ENCODE measurements at places on chromosomes 2 and 18. TPM values are rescaled to one million over a fixed set of nuclear protein-coding genes. Genes with fewer than 3 reads are reported as not detected.

- no peak overlapping the region for H3K27ac ChIP-seq
- H3K4me1 ChIP-seq, result peaks cover 13% of the 10 kb centered on the region
- no peaks in the 10 kb centered on the region for H3K36me3 ChIP-seq
- DNase-seq, result no peak
- no peak overlapping the region for H3K4me3 ChIP-seq
Observed at GRCh38 chr2:225764346-225764745, 364.8 kb downstream of the NYAP2 start.

- H3K4me1 ChIP-seq, result no peaks in the 10 kb centered on the region
- no peak for DNase-seq
- H3K27ac ChIP-seq, result no peak overlapping the region
Observed at GRCh38 chr18:22841840-22842239, 91.3 kb upstream of the RBBP8 start.

DNA sequence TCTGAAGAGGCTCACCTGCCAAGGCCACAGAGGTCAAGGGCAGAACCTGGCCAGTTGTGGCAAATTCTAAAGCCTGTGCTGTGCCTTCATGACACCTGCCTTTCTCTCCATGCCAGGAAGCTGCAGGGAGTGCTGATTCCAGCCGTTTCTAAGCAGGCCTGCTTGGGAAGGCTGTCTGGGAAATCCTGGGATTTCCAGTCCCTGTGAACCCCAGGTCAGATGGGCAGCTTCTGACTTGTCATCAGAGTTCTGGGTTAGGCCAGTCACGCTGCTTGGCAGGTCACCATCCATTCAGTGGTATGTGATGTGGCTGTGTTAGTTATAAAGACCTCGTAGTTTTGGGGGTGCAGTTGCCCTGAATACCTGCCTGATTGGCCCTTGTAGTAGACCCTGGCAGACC is 70.7 kb upstream of the ALPP start:
- DNase-seq, result no peak
- no peak overlapping the region for H3K27ac ChIP-seq
- H3K27me3 ChIP-seq, result no peaks in the 10 kb centered on the region
- H3K36me3 ChIP-seq, result no peaks in the 10 kb centered on the region

- peaks cover 25% of the 10 kb centered on the region for H3K27me3 ChIP-seq
- no peak overlapping the region for H3K4me3 ChIP-seq
- H3K4me1 ChIP-seq, result peaks cover 24% of the 10 kb centered on the region
- no peak for DNase-seq
- no peak overlapping the region for H3K27ac ChIP-seq
Observed at GRCh38 chr18:46759890-46760289, 3.0 kb upstream of the ST8SIA5 start.

GRCh38 chr2:215499331-215499730 is 63.5 kb upstream of the FN1 start:
- H3K27me3 ChIP-seq, result no peaks in the 10 kb centered on the region
- no peaks in the 10 kb centered on the region for H3K36me3 ChIP-seq
- H3K27ac ChIP-seq, result no peak overlapping the region
- no peaks in the 10 kb centered on the region for H3K4me1 ChIP-seq

DNA sequence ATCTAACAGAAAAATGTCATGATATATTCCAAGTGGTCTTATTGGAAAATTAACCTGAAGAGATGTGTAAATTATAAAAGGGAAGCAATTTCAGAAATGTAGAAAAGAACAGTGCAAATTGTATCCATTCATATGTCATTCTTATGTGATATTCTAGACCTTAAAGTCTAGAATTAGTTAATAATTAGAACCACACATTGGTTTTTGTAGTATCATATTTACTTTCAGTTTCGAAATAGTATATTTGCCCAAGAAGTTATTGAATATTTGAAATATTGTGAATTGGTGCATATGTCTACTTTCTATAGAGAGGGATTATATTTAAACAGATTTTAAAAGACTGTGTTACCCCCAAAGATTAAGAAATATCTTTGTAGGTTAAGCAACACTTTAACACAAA is 1348.6 kb upstream of the ACVR2A start:
- H3K4me1 ChIP-seq, result no peaks in the 10 kb centered on the region
- H3K27me3 ChIP-seq, result no peaks in the 10 kb centered on the region
- H3K4me3 ChIP-seq, result no peak overlapping the region
- H3K36me3 ChIP-seq, result no peaks in the 10 kb centered on the region
- no peak for DNase-seq

DNA sequence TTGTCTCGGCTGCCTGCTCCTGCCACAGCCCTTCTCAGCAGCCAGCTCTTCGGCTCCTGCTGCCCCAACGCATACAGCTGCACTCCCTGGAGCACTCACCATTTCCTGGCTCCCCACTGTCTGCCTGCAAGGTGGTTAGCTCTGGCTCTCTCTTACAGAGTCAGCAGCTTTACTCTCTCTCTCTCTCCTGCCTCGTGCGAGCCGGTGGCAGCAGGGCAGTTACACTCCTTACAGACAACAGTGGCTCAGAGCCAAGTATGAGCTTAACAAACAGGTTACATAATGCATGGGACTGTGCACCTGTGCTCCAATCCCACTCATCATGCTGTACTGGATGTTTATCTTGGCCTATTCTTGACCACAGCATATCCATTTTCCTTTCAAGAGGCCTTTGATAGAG is 47.4 kb upstream of the DNAJC10 start:
- no peak overlapping the region for H3K4me3 ChIP-seq
- no peaks in the 10 kb centered on the region for H3K27me3 ChIP-seq
- H3K27ac ChIP-seq, result no peak overlapping the region
- no peaks in the 10 kb centered on the region for H3K36me3 ChIP-seq
- no peak for DNase-seq
- H3K4me1 ChIP-seq, result no peaks in the 10 kb centered on the region

DNA sequence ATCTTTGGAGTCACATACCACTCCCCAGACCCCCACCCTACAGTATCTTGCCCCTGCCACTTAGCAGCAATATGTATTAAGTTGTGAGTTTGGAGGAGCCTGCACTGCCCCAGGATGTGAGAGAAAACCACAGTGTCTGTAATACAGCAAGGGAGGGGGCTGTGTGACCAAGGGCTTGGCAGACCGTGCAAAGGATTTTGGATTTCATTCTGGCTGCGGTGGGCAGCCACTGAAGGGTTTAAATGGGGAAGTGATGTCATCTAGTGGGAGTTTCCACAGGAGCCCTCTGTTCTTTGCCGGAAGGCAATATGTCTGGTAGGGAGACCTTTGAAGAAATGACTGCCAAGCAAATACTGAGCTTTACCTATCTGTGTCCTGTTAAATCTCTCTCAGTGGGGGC is 202.4 kb downstream of the FHOD3 start:
- no peak for DNase-seq
- H3K27ac ChIP-seq, result no peak overlapping the region
- H3K27me3 ChIP-seq, result no peaks in the 10 kb centered on the region
- H3K4me3 ChIP-seq, result no peak overlapping the region
- no peaks in the 10 kb centered on the region for H3K36me3 ChIP-seq

DNA sequence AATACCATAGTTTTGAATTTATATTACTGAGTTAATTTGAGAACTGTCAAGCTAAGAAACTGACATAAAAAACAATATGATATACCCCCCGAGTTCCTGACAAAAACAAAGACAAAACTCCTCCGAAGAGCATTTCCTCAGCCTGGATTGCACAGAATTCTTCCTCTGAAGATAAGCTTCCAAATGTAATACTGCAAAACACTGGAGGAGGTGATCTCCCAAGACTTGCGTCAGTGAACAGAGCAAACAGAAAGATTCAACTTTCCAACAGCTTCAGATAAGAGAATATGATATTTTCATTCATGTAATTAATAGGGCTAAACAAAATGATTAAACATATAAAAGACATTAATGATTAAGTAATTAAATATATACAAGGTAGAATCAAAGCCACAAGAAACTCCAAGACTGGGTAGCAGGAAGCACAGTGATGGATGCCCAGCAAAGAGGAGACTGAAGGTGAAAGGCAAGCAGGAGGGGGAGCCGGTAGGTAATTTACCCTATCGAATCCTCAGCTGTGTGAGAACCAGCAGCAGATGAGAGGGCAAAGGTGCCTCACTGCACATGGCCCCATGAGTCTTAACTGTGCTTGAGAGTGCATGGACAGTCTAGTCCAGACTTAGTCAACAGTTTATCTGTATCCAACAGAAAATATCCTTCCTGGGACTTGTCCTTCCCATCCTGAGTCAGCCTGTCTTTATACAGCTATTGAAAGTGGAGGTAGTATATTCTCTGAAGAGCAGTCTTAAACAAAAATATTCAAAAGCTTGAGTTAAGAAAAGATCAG is 18.3 kb upstream of the SERPINB3 start:
- no peak overlapping the region for H3K4me3 ChIP-seq
- no peak for DNase-seq

DNA sequence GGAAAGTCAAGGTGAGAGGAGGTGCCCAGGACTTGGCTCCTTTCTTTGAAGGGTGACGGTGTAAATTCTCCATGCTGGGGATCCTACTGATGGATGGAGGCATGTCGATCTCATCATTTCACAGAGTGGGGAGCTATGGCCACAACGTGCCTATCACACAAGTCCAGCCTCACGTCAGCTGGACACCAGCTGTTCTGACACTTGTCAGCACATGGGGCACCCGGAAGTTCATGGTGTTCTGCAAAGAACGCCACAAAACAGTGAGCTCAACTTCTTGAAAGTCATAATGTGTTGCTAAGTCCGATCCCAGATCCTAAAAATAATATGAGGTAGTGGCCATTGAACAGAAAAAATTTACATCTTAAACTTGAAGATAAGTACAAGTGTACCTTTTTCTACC is 12.3 kb downstream of the PAX8 start:
- H3K27me3 ChIP-seq, result peaks cover 7% of the 10 kb centered on the region
- H3K36me3 ChIP-seq, result no peaks in the 10 kb centered on the region
- no peak overlapping the region for H3K27ac ChIP-seq
- H3K4me1 ChIP-seq, result no peaks in the 10 kb centered on the region

DNA sequence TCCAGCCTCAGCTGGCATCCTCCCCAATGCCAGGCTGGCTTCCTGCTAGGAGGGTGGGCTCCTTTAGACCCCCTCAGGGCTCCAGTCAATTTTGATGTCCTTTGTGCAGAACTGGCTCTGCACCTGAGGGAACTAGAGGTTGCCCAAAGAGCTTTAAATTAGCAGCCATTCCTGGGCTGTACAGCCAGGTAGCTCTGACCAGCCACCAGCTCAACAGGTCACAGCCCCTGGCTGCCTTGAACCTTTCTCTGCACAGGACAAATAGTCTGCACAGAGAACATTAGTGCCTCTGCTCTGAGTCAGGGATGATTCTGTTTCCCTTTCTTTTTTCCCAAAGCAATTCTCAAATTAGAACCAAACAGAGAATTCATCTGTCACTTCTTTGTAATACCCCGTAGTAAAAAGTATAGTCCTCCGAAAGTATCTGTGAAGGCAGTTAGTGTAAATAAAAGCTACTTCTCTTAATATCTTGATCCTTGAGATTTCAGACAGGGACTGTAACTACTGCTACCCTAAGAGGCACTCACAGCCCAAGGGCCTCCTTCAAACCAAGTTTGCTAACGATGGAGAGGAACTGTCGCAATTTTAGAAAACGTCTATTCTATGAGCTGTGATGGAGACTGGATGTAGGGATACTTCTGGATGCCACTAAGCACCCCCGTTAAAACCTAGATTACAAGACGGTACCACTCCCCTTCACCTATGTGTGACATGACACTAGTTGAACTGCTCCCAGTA is 3.0 kb downstream of the TTC32 start:
- H3K27ac ChIP-seq, result no peak overlapping the region
- no peak overlapping the region for H3K4me3 ChIP-seq
- H3K4me1 ChIP-seq, result peaks cover 48% of the 10 kb centered on the region
- no peaks in the 10 kb centered on the region for H3K27me3 ChIP-seq
- H3K36me3 ChIP-seq, result no peaks in the 10 kb centered on the region
- DNase-seq, result no peak

GRCh38 chr2:41990688-41991087 is 57.1 kb upstream of the PKDCC start:
- no peaks in the 10 kb centered on the region for H3K27me3 ChIP-seq
- H3K27ac ChIP-seq, result no peak overlapping the region
- no peaks in the 10 kb centered on the region for H3K36me3 ChIP-seq
- H3K4me1 ChIP-seq, result no peaks in the 10 kb centered on the region
- H3K4me3 ChIP-seq, result no peak overlapping the region

- DNase-seq, result no peak
- H3K4me1 ChIP-seq, result peaks cover 21% of the 10 kb centered on the region
- H3K4me3 ChIP-seq, result no peak overlapping the region
- H3K36me3 ChIP-seq, result no peaks in the 10 kb centered on the region
- H3K27me3 ChIP-seq, result no peaks in the 10 kb centered on the region
Observed at GRCh38 chr2:64325477-64325851, 128.5 kb upstream of the LGALSL start.

- no peak for DNase-seq
- no peaks in the 10 kb centered on the region for H3K4me1 ChIP-seq
- no peak overlapping the region for H3K4me3 ChIP-seq
- no peaks in the 10 kb centered on the region for H3K36me3 ChIP-seq
- H3K27me3 ChIP-seq, result no peaks in the 10 kb centered on the region
Observed at GRCh38 chr2:169761251-169761969, 27.8 kb downstream of the KLHL23 start.

DNA sequence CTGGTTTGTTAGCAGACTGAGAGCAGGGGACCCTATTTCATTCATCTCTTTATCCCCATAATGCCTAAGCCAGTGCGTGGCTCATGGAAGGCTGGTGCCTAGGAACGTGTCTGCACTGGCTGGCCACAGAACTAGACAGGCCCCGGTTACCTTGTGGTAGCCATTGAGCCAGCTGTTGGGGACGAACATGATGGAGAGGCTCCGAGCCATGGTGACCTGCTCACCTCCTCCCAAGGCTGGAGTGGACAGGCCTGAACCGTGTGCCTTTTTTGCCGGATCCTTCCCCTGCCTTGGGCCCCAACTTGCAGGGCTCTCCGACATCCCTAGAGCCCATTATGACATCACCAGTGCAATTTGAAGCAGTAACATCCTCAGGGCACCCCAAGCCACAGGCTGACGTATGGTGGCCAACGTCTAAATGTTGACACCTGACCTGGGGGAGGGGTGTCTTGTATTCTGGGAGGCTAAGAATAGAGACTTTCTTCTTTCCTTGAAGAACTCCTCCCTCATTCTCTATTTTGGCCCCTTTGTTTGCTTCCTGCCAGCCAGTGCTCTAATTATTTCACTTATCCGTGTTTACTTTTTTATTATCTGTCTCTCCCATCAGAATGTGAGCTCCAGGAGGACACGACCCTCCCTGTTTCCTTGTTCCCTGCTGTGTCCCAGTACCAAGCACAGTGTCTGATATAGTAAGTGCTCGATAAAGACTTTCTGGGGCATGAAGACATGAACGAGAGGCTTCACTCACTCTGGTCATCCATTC is 12.2 kb upstream of the DNPEP start:
- H3K4me3 ChIP-seq, result no peak overlapping the region
- H3K4me1 ChIP-seq, result peaks cover 32% of the 10 kb centered on the region
- H3K27me3 ChIP-seq, result no peaks in the 10 kb centered on the region
- H3K27ac ChIP-seq, result no peak overlapping the region
- H3K36me3 ChIP-seq, result no peaks in the 10 kb centered on the region
- no peak for DNase-seq

Gene GALNT14
- total RNA-seq, result 1.2 TPM

Gene MDH1
- total RNA-seq, result 211 TPM

Gene MERTK
- 23.9 TPM for total RNA-seq

Gene INHA
- not detected for total RNA-seq

Gene KLF7
- total RNA-seq, result 23.9 TPM

Gene IL37
- total RNA-seq, result not detected

Gene HAAO
- total RNA-seq, result 5.6 TPM

Gene MTHFD2
- 15.7 TPM for total RNA-seq
